Activated CD4-positive, CD25-positive, alpha-beta regulatory T cell (primary cell): ENCODE measurements at places on chromosomes 1 and 21.

GRCh38 chr1:49111931-49112330 lies 335.2 kb upstream of the BEND5 start:
- no peak for DNase-seq

- DNase-seq: no peak
Measured at GRCh38 chr1:153533689-153534201, 2.0 kb downstream of the S100A6 start.

DNA sequence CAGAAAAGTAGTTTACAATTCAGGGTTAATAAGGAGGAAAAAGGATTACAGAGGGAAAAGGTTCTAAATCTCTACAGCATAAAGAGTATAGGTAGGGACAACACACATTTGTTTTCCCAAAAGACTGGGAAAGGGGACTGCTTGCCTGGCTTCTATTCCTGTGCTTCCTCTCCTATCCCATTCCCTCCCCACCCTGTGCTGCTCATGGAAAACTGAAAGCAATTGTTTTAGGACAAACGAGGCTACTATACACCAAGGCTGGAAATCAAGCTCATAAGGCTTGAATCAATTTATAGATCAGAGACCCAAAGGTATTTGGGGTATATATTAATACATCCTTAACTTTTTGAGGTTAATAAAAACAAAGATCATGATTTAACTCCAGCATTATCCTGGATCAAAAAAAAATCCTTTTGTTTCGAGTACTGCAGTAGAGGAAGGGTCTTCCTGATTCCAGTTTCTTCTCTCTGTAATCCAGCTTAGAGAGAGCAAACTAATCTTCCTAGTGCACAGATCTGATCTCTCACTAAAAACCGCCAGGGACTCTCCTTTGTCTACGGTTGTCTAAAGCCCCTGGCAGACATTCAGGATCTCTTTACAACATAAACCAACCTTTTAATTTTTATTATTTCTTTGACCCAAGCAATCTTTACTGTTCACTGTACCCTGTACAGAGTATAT lies 37.4 kb upstream of the A3GALT2 start:
- DNase-seq: no peak

GRCh38 chr1:61639608-61640336 lies 85.2 kb downstream of the TM2D1 start:
- DNase-seq: no peak

GRCh38 chr1:5887971-5888361 lies 104.3 kb downstream of the NPHP4 start:
- DNase-seq: no peak

DNA sequence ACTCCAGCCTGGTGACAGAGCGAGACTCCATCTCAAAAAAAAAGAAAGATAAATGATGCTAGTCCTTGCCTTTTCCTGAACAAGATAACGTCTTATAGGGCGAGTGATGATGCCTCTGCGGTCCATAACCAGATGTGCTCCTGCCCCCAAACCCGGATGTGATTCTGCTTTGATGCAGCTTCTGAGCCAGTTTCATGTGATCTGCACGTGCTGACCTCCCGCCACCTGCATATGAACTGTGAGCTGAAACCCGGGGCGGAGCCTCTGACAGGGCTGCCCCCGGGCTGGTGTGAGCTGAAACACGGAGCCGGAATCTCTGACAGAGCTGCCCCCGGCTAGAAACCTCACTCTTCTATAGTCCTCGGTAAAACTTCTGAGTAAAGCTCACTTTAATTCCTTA lies 1.3 kb downstream of the KRTAP12-4 start:
- DNase-seq: no peak

DNA sequence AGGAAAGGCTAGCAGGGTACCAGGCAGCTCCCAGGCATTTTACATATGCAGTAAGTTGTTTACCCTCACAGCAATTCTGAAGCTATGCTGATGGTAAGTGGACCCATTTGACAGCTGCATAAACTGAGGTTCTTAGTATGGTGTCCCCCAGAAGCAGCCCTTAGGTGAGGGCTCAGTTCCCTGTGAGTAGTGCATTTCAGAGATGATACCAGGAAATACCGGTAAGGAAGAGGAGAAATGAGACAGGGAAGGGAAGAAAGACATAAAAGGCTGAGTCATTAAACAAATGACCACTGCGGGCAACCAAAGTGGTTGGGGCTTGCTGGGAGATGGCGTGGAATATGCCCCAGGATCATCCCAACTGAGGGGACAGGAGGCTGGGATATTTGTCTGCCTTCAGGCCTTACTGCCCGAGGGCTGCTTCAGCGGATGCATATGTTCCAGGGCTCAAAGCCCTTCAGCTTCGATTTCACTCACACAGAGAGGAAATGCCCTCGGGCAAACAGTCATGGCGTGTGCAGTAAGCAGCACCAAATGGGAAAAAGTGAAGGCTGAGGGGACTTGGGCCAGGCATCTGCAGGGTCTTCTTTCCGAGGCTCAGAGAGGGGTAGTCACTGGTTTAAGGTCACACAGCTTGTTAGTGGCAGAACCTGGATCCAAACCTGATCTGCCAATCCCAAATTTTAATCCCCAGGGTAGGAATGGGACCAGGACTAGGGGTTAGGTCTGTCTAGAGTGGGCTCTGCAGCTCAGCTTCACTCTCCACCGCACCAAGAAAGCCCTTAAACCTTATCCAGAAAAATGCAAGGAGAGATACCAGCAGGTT lies 133.7 kb upstream of the RUNX3 start:
- no peak for DNase-seq

DNA sequence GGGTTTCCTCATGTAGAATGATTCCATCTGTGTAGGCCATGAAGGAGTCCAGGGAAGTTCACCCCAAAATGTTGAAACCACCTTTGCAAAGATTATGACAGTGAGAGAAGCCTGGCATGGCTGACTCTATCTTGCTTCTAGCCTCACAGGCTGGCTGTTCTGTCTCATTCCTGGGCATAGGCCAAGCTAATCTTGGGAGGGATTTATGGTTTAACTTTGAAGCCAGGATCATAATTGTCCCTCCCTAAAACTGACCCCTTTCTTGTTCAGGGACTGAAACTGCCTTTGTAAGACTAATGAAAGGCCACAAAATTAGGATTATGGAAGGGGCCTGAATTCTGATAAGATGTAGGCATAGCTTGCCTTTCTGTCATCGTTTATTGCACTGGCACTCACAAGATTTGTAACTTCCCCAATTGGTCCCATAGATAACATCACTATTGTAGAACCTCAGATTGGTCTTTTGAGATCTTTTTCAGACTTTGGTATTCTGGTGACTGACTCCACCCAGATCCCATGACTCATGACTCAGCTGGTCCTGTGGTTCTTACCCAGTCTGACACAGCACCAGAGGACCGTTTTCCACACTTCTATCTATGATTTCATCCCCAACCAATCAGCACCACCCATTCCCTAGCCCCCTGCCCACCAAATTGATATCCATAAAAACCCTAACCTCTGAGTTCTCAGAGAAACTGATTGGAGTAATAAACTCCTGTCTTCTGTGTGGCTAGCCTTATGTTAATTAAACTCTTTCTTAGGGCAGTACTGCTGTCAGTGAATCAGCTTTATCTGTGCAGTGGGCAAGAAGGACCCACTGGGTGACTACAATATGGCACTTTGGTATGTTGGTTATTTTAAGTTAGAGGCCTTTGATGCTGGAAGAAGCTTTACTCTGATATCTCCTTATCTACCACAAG lies 13.6 kb upstream of the LAMTOR5 start:
- DNase-seq: no peak

GRCh38 chr1:152506899-152507498 lies 3.6 kb upstream of the LCE5A start:
- no peak for DNase-seq

DNA sequence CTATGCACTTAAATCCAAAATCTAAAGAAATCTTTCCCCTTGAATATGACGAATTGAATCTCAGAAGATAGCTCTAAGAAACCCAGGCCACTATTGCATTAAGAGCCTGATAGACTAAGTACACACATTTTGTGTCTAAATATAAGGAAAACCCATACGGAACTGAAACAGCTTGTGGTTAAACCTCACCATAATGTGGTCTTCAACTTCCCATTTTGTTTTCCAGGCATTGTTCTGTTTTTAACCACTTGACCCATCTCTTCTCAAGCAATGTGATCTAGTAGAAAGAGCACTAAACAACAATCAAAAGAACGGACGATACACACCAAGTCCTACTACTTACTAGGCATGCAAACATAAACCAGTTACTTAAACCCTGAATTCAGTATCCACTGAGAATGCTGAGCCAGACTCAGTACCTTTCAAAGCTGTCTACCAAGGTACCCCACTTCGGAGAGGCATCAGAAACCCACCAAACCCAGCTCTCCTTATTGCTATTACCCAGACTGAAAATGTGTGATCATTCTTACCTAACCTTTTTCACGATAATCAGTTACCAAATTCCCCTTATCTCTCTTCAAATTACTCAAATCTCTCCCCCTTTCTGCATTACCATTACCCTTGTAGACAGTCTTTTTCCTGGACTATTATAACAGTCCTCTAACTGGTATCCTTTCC lies 12.8 kb downstream of the OTUD7B start:
- no peak for DNase-seq

GRCh38 chr1:86997538-86997937 lies 83.1 kb downstream of the HS2ST1 start:
- no peak for DNase-seq

DNA sequence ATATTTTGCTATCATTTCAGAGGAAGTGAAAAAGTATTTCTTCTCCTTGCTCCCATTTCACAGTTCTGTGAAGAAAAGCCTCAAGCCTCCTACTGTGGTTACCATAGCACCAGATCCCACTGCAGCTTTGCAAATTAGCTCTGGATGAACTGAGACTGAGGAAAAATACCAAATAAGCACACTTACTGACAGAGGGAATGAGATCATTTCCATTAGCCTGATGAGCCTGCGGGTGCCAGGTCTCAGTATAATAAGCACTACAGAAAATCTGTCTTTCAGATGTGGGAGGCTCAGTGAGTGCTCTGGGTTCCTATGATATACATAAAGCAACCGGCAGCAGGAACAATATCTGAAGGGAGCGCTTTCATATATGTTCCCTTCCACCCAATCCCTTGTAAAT lies 21.4 kb downstream of the XKR8 start:
- no peak for DNase-seq
